ENCODE measurements at places on chromosomes 4 and X. TPM values are rescaled to one million over a fixed set of nuclear protein-coding genes. Genes with fewer than 3 reads are reported as not detected.

- no peak for DNase-seq
Measured at GRCh38 chr4:14874990-14875389, 127.3 kb upstream of the CPEB2 start.

- DNase-seq: no peak
Measured at GRCh38 chr4:6345096-6345830, 75.6 kb downstream of the WFS1 start.

- DNase-seq: no peak
Measured at GRCh38 chr4:165326831-165327210, 648 bp upstream of the MSMO1 start.

- DNase-seq: peak; percentile 44
Measured at GRCh38 chr4:8267077-8267476, 2.5 kb upstream of the HTRA3 start.

GRCh38 chrX:105191878-105192277 lies 28.6 kb downstream of the TEX13A start:
- no peak for DNase-seq

DNA sequence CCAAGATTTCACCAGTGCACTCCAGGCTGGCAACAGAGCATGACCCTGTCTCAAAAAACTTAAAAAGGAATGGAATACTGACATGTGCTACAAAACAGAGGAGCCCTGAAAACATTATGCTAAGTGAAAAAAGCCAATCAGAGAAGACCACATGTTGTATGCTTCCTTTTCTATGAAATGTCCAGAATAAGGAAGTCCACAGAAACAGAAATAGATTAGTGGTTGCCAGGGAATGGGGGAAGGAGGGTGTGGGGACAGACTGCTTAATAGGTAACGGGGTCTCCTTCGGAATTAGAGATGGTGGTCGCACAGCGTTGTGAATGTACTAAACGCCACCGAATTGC lies 30.1 kb upstream of the KIAA0232 start:
- DNase-seq: no peak

DNA sequence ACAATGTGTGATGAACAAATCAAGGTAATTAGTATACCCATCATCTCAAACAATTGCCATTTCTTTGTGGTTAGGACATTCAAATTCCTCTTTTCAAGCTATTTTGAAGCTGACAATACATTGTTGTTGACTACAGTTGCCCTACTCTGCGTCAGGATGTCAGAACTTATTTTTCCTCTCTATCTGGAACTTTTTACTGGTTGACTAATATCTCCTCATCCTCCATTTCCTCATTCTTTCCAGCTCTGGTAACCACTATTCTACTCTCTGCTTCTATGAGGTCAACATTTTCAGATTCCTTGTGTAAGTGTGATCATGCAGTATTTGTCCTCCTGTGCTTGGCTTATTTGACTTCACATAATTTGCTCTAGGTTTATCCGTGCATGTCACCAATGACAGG lies 240.5 kb upstream of the HS3ST1 start:
- DNase-seq: no peak

DNA sequence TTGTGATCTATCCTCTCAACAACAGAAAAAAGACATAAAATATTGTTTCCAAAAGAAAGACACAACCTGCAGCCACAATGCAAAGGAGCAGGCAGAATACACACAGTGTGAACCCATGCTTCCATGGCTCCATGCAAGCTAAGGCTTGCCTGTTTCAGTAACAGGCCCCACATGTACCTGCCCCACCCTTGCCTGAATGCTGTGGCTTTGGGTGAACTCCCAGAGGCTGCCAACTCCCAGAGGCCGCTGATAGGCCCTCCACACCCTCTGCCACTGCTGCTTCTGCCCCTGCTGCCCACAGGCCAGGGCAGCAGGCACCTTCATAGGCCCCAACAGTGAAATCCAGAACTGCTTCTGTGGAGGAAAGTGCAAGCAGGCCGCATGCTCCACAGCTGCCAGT lies 313.9 kb downstream of the CHIC1 start:
- no peak for DNase-seq

GRCh38 chr4:4853371-4853823 lies 6.1 kb upstream of the MSX1 start:
- DNase-seq: no peak

DNA sequence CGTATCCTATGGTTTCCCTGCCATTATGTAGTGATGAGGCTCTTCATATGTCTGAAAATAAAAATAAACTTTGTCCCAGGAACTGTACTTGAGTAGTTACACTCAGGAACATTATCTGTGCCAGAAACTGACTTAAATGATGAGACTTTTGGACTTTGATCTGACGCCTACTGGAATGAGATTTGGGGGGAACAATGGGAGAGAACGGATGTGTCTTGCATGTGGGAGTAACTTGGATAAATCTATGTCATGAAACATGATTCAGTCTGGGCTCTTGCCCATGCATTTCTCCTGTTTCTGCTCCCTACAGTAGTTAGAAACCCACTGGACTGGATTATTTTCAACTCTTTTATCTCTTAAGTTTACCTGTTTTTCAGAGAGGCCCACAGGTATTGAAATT lies 2351.4 kb downstream of the PCDH7 start:
- DNase-seq: no peak

DNA sequence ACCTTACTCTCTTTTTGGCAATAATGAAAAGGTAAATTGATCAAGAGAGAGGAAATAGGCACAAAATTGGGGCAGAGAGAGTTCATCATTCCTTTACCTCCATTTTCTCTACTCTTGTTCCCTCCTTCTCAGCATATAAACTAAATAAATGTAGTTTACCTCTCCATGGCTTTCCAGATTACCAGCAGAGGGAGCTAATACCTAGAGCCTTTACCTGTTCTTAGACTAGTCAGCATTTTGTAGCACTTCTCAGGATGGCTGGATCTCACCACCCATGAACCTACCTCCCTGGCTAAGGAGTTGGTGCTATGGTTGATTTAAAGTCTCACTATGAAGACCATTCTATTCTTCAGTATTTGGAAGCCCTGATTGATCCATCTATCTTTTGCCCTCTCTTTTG lies 15.7 kb downstream of the OFD1 start:
- no peak for DNase-seq

DNA sequence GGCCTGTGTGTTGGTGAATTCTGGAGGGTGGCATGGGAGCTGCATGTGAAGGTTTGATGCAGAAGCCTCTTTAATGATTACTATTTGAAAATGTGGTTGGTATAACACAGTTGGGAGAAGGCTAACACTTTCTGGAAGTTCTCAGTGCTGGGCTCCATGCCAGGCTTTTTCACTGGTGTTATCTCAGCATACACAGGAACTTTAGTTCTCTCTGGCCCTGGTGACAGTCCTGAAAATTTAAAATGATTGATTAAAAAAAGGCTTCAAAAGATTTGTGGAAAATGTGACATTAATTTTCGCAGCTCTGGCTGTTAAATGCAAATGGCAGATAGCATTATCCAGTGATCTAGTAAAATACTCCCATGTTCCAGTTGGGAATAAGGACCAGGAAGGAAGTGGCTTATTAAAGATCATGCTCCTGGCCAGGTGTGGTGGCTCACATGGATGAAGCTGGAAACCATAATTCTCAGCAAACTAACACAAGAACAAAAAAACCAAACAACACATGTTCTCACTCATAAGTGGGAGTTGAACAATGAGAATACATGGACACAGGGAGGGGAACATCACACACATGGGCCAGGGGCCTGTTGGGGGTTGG lies 36.6 kb downstream of the DIPK2B start:
- DNase-seq: no peak

GRCh38 chr4:69760455-69760854 lies at the start of gene SULT1B1:
SULT1B1 (minus strand) TSS chr4:69760620; CDS start chr4:69755217, 5,403 bp downstream.
- no peak for DNase-seq

DNA sequence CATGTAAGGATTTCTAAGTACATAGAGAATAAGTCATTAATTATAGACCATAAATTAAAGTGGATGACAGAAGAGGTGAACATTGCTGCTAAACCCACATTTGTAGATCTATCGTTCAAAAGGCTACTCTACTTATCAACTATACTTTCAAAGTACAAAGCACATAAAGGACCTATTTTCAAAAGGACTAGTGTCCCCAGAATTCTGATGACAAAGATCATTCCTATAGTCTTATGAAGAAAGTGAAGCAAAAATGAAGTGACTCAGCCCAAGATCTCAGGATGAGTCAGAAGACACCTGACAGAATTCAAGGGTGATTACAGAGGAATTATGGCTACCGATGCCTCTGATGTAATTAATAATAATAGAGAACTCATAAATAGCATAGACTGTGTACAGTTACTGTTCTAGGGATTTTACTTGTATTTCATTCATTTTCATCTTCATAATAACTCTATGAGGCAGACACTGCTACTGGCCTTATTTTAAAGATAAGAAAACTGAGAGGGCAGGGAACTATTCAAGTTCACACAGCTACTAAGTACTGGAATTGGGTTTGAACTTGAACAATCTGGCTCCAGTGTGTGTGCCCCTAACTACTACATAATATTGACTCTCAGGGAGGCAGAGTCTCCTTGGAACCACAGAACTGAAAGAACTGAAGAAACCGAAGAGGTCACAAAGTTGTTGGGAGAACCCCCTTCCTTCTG lies 17.1 kb downstream of the USP46 start:
- DNase-seq: no peak

GRCh38 chrX:29926056-29926455 lies 289.3 kb upstream of the MAGEB2 start:
- no peak for DNase-seq

GRCh38 chr4:17595471-17596005 lies 18.5 kb downstream of the LAP3 start:
- DNase-seq: no peak

DNA sequence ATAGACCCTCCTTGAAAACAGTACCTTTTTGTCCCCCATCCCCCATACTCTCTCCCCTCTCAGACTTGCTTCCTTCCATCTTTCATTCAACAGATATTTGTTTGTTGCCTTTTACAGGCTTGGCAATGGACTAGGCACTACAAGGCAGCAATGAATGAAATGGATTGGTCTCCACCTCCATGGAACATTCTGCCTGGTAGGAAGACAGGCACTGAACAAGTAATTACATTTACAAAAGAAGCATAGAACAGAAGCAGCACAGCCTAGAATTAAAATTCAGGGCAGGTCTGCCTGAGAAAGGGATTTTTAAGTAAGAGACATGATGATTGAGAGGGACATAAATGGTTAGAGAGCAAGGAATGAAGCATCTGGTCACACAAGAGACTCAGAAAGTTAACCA lies 346.1 kb downstream of the GRXCR1 start:
- DNase-seq: no peak

GRCh38 chr4:171794528-171794927 lies 18.7 kb upstream of the GALNTL6 start:
- DNase-seq: no peak

GRCh38 chrX:154526901-154527675 lies 11.1 kb upstream of the FAM3A start:
- no peak for DNase-seq

DNA sequence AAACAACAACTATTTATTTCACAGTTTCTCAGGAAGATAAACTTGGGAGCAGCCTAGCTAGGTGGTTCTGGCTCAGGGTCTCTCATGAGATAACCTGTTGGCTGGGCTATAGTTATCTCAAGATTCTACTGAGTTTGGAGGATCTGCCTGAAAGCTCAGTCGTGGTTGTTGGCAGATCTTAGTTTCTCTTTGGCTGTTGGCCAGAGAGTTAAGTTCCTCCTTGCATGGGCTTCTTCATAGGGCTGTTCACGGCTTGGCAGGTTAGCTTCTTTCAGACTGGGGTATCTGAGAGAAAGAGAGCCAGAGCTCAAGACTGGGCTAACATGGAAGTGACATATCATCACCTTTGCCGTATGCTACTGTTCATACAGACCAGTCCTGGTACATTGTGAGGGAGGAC lies 28.7 kb downstream of the SEC24B start:
- DNase-seq: no peak

GRCh38 chrX:11504234-11504633 lies 161.5 kb downstream of the ARHGAP6 start:
- no peak for DNase-seq

DNA sequence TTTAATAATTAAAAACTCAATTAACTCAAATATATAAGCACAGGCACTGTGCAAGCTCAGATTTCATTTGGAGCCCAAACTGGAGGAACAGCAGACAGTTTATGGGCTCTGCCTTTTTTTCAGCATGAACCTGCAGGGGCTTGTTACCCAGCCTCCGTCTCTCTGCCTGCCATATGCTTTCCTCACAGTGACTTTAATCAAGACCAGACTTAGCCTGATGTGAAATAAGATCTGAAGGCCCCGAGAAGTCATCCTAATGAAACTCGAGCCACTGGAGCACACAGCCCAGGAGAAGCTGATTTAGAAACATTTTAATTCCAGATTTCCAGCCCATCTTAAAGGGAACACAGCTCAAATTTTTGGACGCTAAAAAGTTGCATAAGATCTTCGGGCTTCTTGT lies 55.6 kb downstream of the SPATA18 start:
- DNase-seq: no peak

DNA sequence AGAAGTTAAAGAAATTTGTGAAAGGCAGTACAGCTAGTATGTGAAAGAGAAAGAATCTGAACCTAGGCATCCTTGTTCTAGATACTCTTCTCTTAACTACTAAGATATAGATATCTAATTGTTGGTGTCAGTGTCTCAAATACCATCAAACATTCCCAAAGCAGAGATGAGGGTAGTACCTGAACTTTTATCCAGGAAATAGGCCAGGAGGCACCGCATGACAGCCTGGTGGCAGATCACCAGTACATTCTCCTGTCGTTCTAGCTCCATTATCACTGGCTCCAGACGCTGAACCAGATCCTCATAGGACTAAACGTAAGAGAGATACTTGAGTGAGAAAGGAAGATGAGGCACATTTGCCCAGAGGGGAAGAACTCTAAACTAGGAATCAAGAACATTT lies 16.8 kb downstream of the TRO start:
- DNase-seq: no peak

GRCh38 chr4:69600013-69600412 lies 39.4 kb downstream of the UGT2A2 start:
- DNase-seq: no peak

DNA sequence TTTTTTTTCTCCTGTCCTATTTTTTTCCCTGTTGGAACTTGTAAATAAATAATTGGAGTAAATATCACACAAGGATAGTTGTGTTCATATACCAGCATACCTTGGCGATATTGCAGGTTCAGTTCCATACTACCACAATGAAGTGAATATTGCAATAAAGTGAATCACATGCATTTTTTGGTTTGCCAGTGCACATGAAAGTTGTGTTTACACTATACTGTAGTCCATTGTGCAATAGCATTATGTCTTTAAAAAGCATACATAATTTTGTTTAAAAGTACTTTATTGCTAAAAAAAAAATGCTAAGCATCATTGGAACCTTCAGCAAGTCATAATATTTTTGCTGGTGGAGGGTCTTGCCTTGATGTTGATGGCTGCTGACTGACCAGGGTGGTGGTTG lies 88.6 kb downstream of the GSTCD start:
- no peak for DNase-seq

ODAPH gene
- total RNA-seq: not detected

ZBTB49 gene
- total RNA-seq: 7.7 TPM

TMPRSS11E gene
- total RNA-seq: not detected

RHOXF1 gene
- not detected for total RNA-seq

PPBP gene
- total RNA-seq: 1.9 TPM

TAF7L gene
- total RNA-seq: not detected

COL4A6 gene
- 3.6 TPM for total RNA-seq

GPAT3 gene
- 11.8 TPM for total RNA-seq

RAB9B gene
- total RNA-seq: 0.50 TPM

ETDC gene
- total RNA-seq: not detected
